ENCODE measurements at places on chromosomes 3 and 15.

- peak; percentile 62 for DNase-seq
These were observed 76.5 kb downstream of the MYO1E start for GRCh38 chr15:59296181-59296617.

- DNase-seq = no peak
These were observed 9.8 kb downstream of the HOMER2 start for GRCh38 chr15:82942691-82943090.

- no peak for DNase-seq
These were observed 31.0 kb downstream of the LOXL1 start for GRCh38 chr15:73957276-73957675.

DNA sequence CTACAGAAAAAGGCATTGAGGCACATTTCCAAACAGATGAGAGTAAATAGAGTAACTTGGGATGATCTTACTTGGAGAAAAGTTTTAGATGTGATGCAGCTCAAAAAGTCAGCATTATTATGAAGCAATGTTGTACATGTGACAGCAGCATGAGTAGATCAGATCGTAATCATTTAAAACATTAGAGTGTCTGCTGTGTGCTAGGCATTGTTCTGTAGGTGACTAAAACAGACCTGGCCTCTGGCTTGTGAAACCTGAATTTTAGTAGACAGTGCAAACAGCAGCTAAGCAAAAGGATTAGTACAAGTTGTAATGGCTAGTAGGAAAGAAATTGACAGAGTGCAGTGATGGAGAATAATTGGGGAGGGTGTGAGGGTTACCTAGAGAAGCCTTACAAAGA is 15.1 kb downstream of the UBE2E1 start:
- DNase-seq = no peak

GRCh38 chr3:168398371-168399025 is 302.8 kb upstream of the GOLIM4 start:
- no peak for DNase-seq

GRCh38 chr3:10852066-10852808 is 36.2 kb downstream of the SLC6A11 start:
- no peak for DNase-seq

DNA sequence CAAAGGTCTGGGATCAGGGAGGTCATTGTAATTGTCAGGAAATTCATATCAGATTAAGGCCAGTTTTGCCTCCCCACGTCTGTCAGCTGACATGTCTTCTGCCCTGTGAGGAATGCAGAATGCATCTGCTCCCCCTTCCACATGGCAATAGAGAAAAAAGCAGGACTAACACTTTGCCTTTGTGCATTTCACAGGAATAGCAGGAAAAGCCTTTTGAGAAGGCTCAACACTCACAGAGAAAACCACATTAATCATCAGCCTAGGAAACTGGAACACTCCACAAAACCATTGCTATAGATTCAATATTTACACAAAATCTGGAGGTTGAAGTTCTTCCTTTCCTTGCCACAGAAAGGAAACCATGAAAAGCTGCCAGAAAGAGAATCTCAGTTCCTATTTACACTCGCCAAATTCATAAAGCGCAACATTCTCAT is 165.2 kb upstream of the HES1 start:
- DNase-seq = peak; percentile 68

- DNase-seq = no peak
These were observed 276.5 kb downstream of the TBL1XR1 start for GRCh38 chr3:176920766-176921160.

DNA sequence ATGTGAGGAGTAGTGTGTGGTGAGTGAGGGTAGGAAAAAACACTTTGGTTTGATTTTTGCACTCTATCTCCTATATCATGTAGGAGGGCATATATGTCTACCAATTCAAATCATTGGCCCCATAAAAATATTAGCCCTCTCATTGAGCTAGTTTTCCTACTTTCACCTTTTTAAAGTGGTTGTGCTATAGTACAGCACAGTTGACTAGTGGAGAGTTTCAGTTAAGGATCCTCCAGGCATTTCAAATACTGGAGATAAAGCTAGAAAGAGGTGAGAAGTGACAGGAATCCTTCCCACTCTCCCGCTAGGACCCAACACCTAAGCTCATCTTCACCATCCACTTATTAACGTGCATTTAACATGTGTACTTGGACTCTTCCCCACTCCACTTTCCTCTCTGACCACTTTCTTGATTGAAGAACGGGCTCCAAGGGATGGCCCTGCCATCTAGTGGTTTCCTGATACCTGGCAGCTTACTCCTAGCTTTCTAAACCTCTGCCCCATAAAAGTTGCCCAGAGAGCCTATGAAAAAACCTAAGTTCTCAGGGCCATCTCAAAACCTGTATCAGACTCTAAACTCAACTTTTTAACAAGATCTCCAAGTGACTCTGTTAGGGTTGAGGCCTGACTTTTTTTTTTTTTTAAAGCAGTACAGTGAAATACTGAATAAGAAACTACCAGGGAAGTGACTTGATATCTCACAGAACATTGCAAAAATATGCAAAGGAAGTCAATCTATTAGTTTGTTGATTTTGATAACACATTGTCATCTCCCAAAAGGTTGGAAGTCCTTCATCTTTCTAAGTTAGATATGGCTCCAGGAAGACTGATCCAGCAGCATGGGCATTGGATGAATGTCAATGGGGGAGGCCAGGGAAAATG is 17.9 kb downstream of the IL12A start:
- DNase-seq = peak; percentile 70

- DNase-seq = no peak
These were observed 12.4 kb downstream of the GLCE start for GRCh38 chr15:69172847-69173246.

DNA sequence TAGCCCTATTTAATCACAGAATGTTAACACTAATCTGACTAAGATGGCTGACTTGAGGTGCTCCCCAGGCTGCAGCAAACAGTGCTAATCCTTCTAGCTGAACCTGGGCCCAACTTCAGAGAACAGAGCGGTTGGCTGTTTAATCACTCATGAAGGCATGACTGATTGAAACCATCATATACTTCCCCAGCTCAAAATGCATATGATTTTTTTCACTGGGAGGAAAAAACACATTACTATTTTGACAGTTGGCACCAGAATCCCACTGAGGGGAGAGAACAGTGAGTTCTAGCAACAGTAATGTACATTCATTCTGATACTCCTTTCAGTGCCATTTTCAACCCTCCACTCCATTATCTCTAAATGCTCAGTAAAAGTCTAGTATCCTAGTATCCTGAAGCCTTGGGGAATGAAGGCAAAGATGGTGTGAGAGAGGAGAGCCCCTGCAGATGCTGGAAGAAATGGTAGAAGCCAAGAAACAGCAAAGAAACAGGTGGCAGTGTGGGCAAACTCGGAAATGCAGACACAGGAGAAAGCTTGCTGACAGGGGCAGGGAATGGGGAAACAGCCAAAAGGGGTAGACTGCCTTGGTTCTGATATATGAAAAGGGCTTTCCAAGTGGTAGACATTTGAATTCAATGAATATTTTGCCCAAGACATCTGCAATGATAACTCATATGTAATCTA is 34.4 kb upstream of the CASR start:
- no peak for DNase-seq

GRCh38 chr3:95434491-95434890 is 1371.6 kb downstream of the NSUN3 start:
- no peak for DNase-seq

DNA sequence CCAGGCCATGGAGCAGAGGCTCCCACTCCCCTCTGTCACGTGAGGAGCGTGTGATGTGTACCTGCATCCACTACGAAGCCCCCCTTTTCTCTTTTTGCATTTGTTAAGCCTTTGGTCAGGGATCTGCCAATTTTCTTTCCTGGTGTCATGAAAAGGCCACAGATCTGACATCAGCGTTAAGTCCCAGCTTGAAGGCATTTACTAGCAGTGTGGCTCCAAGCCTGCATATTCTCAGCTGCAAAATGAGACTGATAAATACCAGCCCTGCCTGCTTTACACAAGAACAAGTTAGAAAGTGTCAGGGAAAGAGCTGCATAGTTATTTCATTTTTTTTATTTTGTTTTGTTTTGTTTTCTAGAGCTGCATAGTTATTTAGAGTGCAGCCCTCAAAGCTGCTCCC is 2.3 kb upstream of the ANKRD63 start:
- no peak for DNase-seq

- no peak for DNase-seq
These were observed 105.5 kb upstream of the MRPL3 start for GRCh38 chr3:131608296-131608695.

GRCh38 chr3:16326724-16327349 is 61.8 kb downstream of the OXNAD1 start:
- no peak for DNase-seq

GRCh38 chr3:160038862-160039562 is 50.4 kb downstream of the IL12A start:
- DNase-seq = peak; percentile 27

DNA sequence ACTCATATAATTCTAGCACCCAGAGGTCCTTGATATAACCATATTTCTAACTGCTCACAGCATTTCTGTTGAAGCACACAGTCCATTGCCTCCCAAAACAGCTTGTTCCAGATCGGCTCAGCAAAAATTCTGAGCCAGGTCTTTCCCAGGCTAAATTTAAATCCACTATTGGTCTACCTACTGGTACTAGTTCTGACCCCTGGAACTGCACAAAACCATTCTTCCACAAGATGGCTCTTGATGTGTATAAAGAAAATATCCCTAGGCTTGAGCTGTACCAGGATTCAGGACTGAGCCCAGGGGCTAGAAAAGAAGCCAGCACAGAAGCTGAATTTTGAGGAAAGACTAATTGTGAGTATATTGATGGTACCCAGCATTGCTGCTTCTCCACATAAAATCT is 75.4 kb upstream of the ABHD17C start:
- no peak for DNase-seq

- no peak for DNase-seq
These were observed 27.7 kb upstream of the SMAD3 start for GRCh38 chr15:67037694-67038093.

DNA sequence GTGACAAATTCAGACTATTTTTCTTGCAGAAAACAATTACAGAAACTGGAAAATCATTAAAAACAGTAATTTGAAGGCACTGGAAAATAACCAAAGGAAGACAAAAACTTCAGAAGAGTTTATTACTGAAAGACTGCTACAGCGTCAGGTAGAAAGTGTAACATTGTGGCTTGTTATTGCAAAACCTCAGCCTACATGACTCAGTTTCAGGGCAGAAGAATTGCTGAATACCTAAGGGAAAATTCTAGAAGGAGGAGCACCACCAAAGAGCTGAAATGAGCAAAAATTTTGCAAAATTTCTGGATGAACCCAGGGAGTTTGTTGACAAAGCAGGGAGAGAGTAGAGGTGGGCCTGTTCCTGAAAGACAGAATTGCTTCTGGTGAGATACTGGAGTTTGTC is 219.6 kb downstream of the C3orf38 start:
- no peak for DNase-seq

GRCh38 chr15:101206176-101206591 is 45.7 kb downstream of the CHSY1 start:
- DNase-seq = peak; percentile 80

DNA sequence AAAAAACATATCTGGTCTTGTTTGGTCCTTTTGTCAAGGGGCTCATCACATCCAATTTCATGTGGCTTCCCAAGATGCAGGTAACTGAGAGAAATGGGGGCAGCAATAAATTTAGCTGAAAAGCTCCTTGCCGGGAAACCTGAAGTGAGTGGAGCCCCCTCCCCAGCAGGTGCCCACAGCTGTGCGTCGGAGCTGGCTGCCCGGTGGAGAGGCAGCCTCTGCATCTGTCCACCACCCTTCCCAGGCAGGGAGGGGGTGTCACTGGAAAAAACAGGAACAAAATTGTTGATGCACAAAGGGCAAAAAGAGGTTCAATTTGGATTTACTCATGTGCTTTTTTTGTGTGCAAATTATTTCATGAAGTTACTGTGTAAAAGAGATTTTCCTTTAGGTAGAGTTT is 249.4 kb upstream of the LYSMD4 start:
- DNase-seq = no peak

- DNase-seq = no peak
These were observed 31.4 kb upstream of the UACA start for GRCh38 chr15:70794596-70795310.

- DNase-seq = no peak
These were observed 528.4 kb upstream of the SEMA6D start for GRCh38 chr15:47188758-47189507.

DNA sequence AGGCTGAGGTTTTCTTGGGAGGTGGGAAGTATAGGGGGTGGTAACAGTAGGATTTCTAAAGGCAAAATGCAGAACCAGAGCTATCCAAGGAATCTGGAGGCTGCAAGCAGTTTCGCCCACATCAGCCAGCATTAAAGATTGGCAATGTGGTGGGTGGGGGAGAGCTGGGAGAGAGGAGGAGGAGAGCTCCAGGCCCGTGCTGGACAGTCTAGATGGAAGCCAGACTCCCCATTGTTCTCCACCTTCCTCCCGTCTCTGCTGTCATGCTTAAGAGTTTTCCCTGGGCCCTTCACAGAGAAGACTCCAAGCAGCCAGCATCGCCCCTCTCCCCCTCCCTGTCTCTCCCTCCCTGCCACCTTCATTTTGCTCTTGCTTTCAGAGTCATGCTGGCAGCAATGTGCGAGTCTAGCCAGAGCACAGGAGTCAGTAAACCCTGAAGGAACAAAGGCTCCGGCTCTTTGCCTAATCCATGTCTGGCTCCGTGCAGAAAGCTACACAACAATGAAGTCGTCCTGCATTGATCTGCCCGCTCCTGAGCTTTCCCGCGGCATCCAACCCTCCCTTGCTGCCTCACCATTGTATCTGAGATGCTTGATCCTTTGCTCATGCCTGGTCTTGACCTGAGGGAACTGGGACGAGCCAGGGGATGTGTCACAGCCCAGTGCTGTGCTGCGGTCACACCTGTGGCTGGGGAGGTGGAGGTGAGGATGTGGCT is 282.9 kb downstream of the NTRK3 start:
- DNase-seq = no peak

- DNase-seq = no peak
These were observed 42.0 kb upstream of the ATP2B2 start for GRCh38 chr3:10547413-10547812.
